ENCODE measurements at places on chromosomes 5 and 9.

DNA sequence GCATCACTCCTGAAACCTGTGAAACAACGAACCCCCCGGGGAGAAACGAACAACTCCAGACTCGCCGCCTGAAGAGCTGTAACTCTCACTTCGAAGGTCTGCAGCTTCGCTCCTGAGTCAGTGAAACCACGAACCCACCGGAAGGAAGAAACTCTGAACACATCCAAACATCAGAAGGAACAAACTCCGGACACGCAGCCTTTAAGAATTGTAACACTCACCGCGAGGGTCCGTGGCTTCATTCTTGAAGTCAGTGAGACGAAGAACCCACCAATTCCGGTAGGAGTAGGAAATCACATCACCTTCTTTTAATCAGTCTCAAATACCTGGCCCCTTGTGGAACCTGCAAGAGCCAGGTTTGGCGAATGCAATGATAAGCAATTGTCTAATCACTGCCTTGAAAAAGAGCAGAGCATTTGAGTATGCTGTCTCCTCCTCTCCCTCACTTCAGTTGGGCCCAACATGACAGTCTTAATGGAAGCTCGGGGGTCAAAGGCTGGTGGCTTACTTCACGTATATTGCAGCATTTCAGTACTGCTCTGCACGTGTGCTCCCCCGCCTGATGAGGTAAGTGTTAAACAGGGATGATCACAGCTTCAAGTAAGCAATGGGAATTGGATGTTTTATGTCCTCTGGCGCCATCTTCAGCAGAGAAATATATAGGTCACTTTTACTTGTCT lies 473 bp downstream of the IRGM start:
- DNase-seq = peak; percentile 44

DNA sequence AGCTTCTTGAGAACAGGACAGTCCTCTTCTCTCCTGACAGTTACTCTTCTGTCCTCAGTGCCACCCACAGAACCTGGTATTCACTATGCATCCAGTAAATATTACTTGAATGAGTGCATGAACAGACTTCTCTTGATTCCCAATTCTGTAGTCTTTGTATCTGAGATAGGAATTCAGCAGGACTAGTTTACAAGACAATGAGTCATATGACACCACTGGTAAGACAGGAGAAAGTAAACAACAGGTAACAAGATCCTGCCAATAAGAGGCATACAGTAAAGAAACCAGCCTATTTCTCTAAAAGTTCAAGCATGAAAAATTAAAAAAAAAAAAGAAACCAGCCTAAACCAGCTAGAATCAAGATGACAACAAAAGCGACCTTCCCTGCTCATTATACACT lies 6.2 kb downstream of the ZNF883 start:
- DNase-seq = no peak

DNA sequence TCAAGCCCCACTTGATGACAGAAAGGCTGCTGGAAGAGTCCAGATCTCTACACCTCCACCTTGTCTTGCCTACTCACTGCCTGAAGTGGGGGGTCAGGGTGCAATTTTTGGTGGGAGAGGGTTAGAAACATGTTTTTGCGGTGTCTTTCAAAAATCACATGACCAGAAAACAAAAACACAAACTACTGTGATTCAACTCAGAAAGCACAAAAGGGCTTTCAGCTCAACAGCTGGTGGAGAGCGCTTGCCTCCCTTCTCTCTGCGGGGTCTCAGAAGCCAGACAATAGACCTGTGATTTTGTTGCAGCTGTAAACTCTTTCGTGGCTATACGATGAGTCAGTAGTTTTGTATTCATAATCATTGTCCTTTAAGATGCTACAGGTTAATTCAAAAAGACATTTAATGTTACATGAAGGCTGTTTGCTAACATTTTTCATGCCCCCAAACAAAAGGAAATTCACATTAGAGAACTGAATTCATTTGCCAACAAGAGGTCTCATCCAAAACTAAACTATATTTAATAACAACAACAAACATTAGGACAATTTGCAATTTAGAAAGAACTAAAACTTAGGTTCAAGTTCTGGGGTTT lies 172.6 kb upstream of the RAI14 start:
- DNase-seq = no peak

GRCh38 chr5:150134198-150134588 lies 21.5 kb downstream of the PDGFRB start:
- no peak for DNase-seq

- DNase-seq = no peak
Observed at GRCh38 chr9:91360551-91361290, 997 bp downstream of the AUH start.

DNA sequence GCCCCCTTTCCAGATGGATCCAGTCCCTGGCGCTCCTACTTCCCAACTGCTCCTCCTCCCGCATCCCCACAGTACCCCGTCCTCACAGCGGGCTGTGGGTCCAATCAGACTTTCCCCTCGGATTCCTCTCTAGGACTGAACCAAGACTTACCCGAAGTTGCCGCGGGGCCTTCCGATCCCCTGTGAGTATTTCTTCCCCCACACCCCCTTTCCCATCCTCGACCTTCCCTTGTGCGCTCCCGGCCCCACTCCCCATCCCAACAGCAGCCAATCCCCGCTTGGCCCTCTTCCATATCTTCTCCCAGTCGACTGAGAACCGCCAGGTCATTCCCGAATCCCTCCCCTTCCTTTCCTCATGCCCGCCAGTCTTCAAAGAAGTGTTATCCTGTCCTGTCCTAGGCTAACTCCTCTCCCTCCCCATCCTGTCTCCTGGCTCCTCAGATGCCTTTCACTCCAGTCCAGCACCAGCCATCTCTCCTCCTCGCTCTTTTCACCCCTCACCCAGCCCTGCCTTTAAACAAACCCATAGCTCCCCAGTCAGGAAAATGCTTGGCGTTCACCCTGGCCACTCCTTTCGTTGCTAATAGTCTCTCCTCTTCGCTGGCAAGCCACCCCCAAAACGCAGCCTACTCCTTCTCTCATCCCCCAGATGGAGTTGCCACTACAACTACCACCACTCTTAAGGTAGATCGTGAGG lies 646 bp downstream of the SWI5 start:
- no peak for DNase-seq

DNA sequence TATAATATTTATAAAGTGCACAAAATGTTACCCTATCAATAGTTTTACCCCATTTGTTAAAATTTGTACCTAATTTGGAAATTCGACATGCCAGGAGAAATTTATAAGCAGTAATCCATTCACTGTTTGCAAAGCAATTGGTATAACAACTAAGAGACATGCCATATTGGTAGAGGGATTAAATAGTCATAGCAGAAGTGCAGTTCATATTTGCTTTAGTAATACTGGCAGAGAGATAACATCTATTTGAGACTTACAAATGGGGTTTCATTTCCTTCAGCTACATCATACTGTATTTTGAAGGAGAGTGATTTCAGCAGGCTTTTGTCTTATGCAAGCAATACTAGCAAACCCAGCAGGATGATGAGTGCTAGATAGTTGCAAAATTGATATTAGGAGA lies 610.4 kb upstream of the CDH10 start:
- DNase-seq = no peak

DNA sequence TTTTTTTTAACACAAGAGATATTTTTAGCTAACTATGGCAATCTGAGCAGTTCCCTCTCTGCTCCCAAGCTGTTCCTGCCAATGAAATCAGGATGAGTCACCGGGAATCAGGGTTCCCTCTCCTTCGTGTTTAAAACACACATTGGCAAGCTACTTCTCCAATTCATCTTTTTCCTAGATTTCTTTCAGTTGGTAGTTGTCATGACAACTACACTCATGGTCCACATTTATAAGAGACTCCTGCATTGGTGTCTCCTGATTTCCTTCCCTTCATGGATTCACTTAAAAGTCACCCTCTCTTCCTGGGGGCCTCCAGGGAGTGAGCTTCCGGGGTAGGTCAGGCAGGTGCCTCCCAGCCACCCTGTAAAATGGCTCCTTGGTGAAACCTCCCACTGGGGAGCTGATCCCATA lies 72.3 kb upstream of the NIPAL4 start:
- no peak for DNase-seq

- DNase-seq = no peak
Observed at GRCh38 chr5:149445739-149446369, 66.8 kb upstream of the IL17B start.

- no peak for DNase-seq
Observed at GRCh38 chr5:43700601-43701000, 97.6 kb downstream of the NNT start.

GRCh38 chr5:138180183-138180782 lies 1.4 kb downstream of the KIF20A start:
- no peak for DNase-seq

DNA sequence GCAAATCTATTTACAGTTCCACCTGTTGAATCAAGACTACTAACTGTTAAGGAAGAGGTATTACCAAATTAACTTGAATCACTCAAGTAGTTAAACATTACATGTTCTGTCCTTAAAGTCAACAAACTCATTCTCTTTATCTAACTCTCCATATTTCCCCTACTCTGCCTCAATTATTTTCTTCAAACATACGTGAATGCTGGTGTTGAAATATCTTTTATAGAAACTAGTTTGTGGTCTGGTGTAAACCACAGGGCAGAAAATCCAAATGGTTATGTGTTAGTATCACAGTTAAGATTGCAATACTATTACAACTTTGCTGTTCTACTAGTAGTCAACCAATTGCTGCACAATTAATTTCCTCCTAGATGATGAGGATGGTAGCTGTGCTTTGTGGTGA lies 603.5 kb downstream of the KCTD16 start:
- DNase-seq = no peak

DNA sequence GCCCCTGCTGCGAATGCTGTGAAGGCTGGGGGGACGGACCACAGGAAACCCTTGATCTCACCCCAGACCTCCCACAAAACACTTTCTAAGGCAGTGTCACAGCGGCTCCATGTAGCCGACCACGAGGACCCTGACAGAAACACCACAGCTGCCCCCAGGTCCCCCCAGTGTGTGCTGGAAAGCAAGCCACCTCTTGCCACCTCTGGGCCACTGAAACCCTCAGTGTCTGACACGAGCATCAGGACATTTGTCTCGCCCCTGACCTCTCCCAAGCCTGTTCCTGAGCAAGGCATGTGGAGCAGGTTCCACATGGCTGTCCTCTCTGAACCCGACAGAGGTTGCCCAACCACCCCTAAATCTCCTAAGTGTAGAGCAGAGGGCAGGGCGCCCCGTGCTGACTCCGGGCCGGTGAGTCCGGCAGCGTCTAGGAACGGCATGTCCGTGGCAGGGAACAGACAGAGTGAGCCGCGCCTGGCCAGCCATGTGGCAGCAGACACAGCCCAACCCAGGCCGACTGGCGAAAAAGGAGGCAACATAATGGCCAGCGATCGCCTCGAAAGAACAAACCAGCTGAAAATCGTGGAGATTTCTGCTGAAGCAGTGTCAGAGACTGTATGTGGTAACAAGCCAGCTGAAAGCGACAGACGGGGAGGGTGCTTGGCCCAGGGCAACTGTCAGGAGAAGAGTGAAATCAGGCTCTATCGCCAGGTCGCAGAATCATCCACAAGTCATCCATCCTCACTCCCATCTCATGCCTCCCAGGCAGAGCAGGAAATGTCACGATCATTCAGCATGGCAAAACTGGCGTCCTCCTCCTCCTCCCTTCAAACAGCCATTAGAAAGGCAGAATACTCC lies 84.7 kb downstream of the GOLPH3 start:
- no peak for DNase-seq

- no peak for DNase-seq
Observed at GRCh38 chr9:99466104-99466503, 244.0 kb downstream of the SEC61B start.

- DNase-seq = no peak
Observed at GRCh38 chr9:107488375-107489143, 1.0 kb downstream of the KLF4 start.

GRCh38 chr5:53946405-53947100 lies 363.8 kb downstream of the ARL15 start:
- DNase-seq = no peak

- DNase-seq = peak; percentile 52
Observed at GRCh38 chr9:128098297-128099230, 29.0 kb downstream of the PTGES2 start.

GRCh38 chr9:107523539-107523938 lies 34.0 kb upstream of the KLF4 start:
- DNase-seq = no peak

DNA sequence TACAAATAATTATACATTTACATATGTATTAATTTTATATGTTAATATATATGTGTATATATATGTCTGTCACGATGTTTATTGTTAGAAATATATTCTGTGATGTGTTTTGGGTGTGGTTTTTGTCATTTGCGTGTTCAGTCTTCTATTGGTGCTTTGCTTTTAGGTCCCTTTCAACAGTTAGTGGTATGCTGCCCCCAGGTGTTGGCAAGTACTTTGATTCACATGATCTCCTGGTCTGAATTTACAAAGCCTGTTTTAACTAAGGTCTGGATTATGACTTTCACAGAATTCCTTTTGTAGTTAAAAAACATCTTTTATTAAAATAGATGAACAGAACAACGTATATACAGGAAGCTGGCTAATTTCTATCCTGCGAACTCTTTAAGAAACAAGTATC lies 271.5 kb downstream of the CCDC171 start:
- no peak for DNase-seq

DNA sequence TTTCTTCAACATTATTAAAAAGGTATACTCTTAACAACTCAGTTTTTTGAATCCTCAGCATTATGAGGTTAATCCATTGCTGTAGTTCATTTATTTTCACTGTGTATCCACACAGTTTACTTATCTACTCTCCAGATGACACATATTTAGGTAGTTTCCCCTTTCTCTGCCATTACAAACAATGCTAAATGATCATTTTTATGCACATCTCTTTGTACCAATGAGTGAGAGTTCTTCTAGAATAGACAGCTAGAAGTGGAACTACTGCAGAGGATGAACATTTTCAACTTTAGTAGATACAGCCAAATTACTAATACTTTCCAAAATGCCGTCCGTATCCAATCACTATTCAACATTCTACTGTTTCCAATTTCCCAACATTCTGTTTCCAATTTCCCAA lies 11.5 kb downstream of the AFF4 start:
- DNase-seq = no peak

DNA sequence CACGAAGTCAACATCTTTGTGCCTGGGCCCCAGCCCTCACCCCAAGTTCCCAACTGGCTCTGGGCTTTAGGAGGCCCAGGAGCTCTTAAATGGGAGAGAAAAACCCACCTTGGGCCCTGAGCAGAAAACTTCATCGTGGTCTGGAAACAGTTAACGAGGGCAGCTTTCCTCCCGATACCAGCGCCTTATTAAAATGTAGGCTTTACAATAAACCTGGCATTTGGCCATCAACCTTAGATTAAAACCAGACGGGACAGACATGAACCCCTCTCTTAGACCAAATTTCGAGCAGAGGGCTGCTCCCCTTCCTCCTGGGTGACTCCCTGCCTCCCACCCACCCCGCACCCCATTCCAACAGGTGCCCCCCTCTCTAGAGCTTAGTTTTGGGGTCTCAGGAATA lies 39.4 kb downstream of the PRRX2 start:
- no peak for DNase-seq

- DNase-seq = peak; percentile 55
Observed at GRCh38 chr5:159341906-159342310, 11.6 kb upstream of the IL12B start.

Measured in activated CD4-positive, alpha-beta T cell treated with anti-CD3 and anti-CD28 coated beads, Interleukin-2, amount 50 U/mL, for 1 hour (primary cell).